Myocyte (in vitro differentiated cells): ENCODE measurements at places on chromosomes 3 and 15. TPM values are rescaled to one million over a fixed set of nuclear protein-coding genes. Genes with fewer than 3 reads are reported as not detected.

The SPESP1 gene
- 9.4 and 13.8 TPM in 2 replicates for total RNA-seq

The CCNB2 gene
- total RNA-seq = 1.4 and 2.1 TPM in 2 replicates

The SLC12A8 gene
- total RNA-seq = 10.2 and 12.2 TPM in 2 replicates

- DNase-seq = no peak
These were observed 21.4 kb downstream of the CALML4 start for GRCh38 chr15:68183616-68184315.

DNA sequence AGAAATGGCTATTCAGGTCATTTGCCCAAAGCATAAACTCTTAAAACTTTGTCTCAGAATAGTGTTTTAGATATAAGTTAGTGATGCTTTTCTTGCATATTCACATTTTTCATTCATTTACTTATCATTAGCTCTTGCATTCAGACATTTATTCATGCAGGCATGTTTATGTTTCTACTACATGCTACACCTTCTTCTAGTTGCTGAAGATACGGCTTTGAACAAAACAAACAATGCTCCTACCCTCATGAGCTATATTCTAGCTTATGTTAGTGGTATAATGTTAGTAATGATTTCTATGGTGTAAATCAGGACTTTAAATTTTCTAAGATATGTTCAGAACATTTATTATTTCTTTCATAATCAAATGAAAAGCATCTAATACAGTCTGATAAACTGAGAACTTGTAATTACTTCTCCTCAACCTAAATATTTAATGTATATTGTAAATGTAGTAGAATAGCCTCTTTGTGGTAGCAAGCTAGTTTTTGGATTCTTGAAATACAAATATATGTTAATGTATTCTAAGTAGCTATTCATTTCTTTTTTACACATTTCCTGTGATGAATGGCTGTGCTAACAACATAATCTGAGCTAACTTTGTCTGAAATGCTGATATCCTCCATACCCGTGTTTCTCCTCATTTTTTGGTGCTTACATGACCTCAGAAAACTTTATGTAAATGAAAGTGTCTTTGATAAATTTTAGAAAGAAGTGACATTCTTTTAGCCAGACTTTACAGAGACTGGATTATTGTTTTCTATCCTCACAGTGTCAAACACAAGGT is 15.5 kb upstream of the GOLGA8B start:
- no peak for DNase-seq

GRCh38 chr3:146080578-146080977 is 80.4 kb downstream of the PLOD2 start:
- no peak for DNase-seq

- no peak for DNase-seq
These were observed 96.4 kb downstream of the TPRA1 start for GRCh38 chr3:127493924-127494646.
